Activated CD4-positive, alpha-beta T cell treated with anti-CD3 and anti-CD28 coated beads, Interleukin-2, Interleukin-4, amounts not matched to agents 100 ng/mL and 50 ng/mL, durations not matched to agents 16 hours and 8 hours (primary cell): ENCODE measurements at places on chromosomes 1 and 21.
A peak's percentile ranks its signal among the peaks of the same experiment; 100 is the strongest.

DNA sequence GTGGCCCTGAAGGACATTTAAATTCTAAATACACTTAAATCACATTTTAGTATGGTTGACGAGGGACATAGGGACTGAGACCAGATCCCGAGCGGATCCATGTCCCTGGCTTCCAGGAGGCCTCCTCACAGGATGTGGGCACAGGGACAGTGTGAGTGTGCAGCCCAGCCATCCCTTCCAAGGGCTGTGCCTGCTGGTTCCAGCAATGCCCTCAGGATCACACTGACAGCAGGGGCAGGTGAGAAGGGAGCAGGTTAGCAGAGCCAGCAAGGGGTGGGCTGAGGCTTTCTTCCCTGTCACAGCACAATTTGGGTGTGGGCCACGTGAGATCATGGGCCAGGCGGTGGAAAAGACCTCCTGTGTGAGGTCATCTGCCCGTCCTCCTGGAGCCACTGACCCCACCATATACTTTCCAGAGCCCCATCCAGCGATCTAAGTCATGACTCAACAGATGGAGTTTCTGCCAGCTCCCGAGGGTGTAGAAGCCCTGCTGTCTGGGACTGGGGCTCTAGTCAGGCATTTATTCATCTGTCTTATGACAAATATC lies 37.0 kb upstream of the PRSS38 start:
- no peak for DNase-seq

GRCh38 chr21:44360159-44360558 lies 6.7 kb downstream of the TRPM2 start:
- no peak for DNase-seq

DNA sequence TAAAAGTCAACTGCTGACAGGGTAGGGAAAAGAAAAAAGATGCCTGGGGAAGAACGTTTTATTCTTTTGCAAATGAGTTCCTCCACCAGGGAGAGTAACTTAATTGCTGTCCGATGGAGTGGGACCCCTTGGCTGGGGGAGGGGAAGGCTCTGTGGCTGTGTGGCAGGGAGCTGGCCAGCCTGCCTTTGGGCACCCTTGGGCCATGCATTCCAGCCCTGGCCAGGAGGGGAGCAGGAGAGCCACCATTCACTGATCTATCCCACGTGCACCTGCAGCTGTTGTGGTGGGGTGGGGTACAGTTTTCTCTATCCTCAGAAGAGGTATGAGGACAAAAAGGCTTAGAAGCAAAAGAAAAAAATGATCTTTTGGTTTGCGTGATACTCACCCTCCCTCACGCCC lies 116.9 kb downstream of the KCNK1 start:
- DNase-seq = no peak

- no peak for DNase-seq
Measured at GRCh38 chr1:203628201-203629015, 1.8 kb downstream of the ATP2B4 start.

- DNase-seq = no peak
Measured at GRCh38 chr1:89633800-89634625, 1.1 kb downstream of the LRRC8C start.

GRCh38 chr1:226506921-226507320 lies 41.6 kb upstream of the STUM start:
- DNase-seq = no peak

- DNase-seq = no peak
Measured at GRCh38 chr1:2582391-2582790, 4.2 kb upstream of the PRXL2B start.

GRCh38 chr1:227901906-227902640 lies 45.7 kb downstream of the WNT9A start:
- no peak for DNase-seq

GRCh38 chr1:93288558-93288957 lies 57.1 kb upstream of the DR1 start:
- no peak for DNase-seq

DNA sequence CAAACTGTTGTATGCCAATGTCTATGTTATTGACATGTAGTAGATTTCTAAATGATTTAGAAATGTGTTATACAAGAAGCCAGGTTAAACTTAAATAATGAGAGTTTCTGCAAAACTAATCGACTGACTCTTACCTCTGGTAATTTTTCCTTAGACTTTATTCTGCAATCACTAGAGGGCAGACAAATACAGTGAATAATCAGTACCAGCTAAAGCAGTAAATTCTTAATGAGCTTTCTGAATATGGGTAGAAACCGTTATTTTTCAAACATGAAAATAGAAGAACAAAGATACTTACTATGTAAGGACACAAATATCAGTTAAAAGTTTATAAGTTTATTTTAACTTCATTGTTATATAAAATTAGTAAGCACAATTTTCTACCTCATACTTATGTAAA lies 97.9 kb upstream of the RGS1 start:
- peak; percentile 47 for DNase-seq

- no peak for DNase-seq
Measured at GRCh38 chr21:37207441-37208009, 59.6 kb downstream of the VPS26C start.

- DNase-seq = peak; percentile 57
Measured at GRCh38 chr1:204495078-204495753, 611 bp upstream of the PIK3C2B start.

- DNase-seq = no peak
Measured at GRCh38 chr1:67468066-67468718, 38.0 kb upstream of the SERBP1 start.

GRCh38 chr1:242534753-242535152 lies 10.3 kb upstream of the PLD5 start:
- no peak for DNase-seq
